ENCODE measurements at places on chromosomes 4 and X. TPM values are rescaled to one million over a fixed set of nuclear protein-coding genes. Genes with fewer than 3 reads are reported as not detected.

Gene SPANXB1
- total RNA-seq = not detected

Gene F8
- total RNA-seq = 1.1 TPM

Gene DGKK
- total RNA-seq = not detected

Gene TMPRSS11E
- total RNA-seq = not detected

Gene IL2
- not detected for total RNA-seq

Gene SERTM2
- total RNA-seq = not detected
